Activated CD4-positive, alpha-beta memory T cell treated with anti-CD3 and anti-CD28 coated beads, Interleukin-2, amount 10 ng/mL, durations not matched to agents 7 days and 5 days (primary cell): ENCODE measurements at places on chromosomes 16 and 17.

- peaks cover 22% of the 10 kb centered on the region for H3K36me3 ChIP-seq
- peak overlapping the region; percentile 85 for H3K4me3 ChIP-seq
- DNase-seq, result no peak
- H3K27me3 ChIP-seq, result no peaks in the 10 kb centered on the region
Measured at GRCh38 chr17:28598389-28598788, 436 bp downstream of the SPAG5 start.

- H3K27me3 ChIP-seq, result no peaks in the 10 kb centered on the region
- peaks cover 8% of the 10 kb centered on the region for H3K4me1 ChIP-seq
- peaks cover 8% of the 10 kb centered on the region for H3K36me3 ChIP-seq
- no peak for DNase-seq
- no peak overlapping the region for H3K4me3 ChIP-seq
Measured at GRCh38 chr17:16250635-16251034, 33.6 kb downstream of the PIGL start.

- no peak overlapping the region for H3K4me3 ChIP-seq
- peaks cover 4% of the 10 kb centered on the region for H3K27me3 ChIP-seq
- H3K27ac ChIP-seq, result no peak overlapping the region
Measured at GRCh38 chr17:80072410-80072809, 29.0 kb upstream of the GAA start.

- H3K36me3 ChIP-seq, result no peaks in the 10 kb centered on the region
- H3K27me3 ChIP-seq, result peaks cover 12% of the 10 kb centered on the region
- no peak overlapping the region for H3K4me3 ChIP-seq
- no peak for DNase-seq
- no peak overlapping the region for H3K27ac ChIP-seq
- peaks cover 6% of the 10 kb centered on the region for H3K4me1 ChIP-seq
Measured at GRCh38 chr17:8333281-8333680, 6.4 kb upstream of the ODF4 start.

GRCh38 chr16:52070341-52071057 is 476.4 kb downstream of the TOX3 start:
- H3K36me3 ChIP-seq, result no peaks in the 10 kb centered on the region
- H3K27me3 ChIP-seq, result no peaks in the 10 kb centered on the region
- H3K4me1 ChIP-seq, result no peaks in the 10 kb centered on the region
- DNase-seq, result no peak

- H3K27ac ChIP-seq, result no peak overlapping the region
- no peak overlapping the region for H3K4me3 ChIP-seq
- no peaks in the 10 kb centered on the region for H3K27me3 ChIP-seq
- DNase-seq, result no peak
Measured at GRCh38 chr16:239948-240277, 5.3 kb downstream of the FAM234A start.

- no peaks in the 10 kb centered on the region for H3K36me3 ChIP-seq
- no peaks in the 10 kb centered on the region for H3K27me3 ChIP-seq
- DNase-seq, result no peak
- H3K27ac ChIP-seq, result no peak overlapping the region
- no peak overlapping the region for H3K4me3 ChIP-seq
Measured at GRCh38 chr17:56806949-56807348, 26.8 kb downstream of the C17orf67 start.

DNA sequence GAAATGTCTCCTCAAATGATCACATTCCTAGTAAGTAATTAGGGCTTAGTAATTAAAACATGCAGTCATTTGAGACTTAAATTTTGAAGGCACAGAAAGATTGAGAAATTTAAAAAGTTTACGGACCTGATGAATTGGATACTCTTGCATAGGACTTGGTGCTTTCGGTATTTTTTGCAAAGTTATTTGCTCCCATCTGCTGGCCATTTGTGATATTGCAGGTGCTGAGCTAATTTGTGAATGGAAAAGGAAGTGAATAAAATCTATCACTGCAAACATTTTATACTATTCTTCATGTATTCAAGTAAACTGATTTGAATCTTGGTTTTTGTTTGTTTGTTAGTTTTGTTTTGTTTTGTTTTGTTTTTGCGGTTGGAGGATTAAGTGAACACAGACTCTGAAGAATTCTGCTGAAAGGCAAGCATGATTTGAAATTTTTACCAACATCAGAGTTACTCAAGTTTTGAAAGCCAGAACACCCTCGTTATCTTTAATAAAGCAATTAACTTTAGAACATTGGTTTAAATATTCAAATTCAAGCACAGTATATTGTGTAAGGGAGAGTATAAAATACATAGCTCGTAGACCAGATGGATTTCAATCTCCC is 689.5 kb upstream of the RBFOX1 start:
- no peaks in the 10 kb centered on the region for H3K4me1 ChIP-seq
- DNase-seq, result peak; percentile 39
- H3K27me3 ChIP-seq, result no peaks in the 10 kb centered on the region
- no peak overlapping the region for H3K4me3 ChIP-seq
- no peaks in the 10 kb centered on the region for H3K36me3 ChIP-seq

DNA sequence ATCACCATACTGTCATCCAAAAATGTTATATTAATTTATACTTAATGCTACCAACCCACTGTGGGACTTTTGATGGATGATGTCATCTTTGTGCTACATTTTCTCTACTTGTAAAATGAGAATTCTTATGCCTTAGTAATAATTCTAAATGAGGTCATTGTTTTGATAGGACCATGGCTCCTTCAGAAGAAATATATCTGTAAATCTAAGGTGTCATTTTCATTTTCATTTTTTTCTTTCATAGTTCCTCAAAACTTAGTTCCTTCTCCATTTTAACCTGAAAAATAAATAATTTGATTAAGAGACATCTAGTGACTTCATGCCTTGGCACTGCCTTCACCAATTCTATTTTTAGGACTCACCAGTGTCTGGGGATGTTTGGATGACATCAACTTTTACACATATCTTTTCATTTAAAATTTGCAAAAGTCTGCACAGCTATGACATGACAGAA is 48.7 kb downstream of the GPRC5B start:
- H3K36me3 ChIP-seq, result no peaks in the 10 kb centered on the region
- H3K27me3 ChIP-seq, result no peaks in the 10 kb centered on the region
- H3K27ac ChIP-seq, result no peak overlapping the region
- H3K4me3 ChIP-seq, result no peak overlapping the region
- no peak for DNase-seq

- H3K36me3 ChIP-seq, result no peaks in the 10 kb centered on the region
- no peak overlapping the region for H3K27ac ChIP-seq
- no peak for DNase-seq
- no peaks in the 10 kb centered on the region for H3K27me3 ChIP-seq
Measured at GRCh38 chr17:6135996-6136395, 65.8 kb downstream of the WSCD1 start.

GRCh38 chr17:2347805-2348685 is 10.7 kb downstream of the SGSM2 start:
- no peak overlapping the region for H3K4me3 ChIP-seq
- no peaks in the 10 kb centered on the region for H3K27me3 ChIP-seq
- no peak for DNase-seq
- H3K27ac ChIP-seq, result no peak overlapping the region
- peaks cover 6% of the 10 kb centered on the region for H3K36me3 ChIP-seq
- peaks cover 7% of the 10 kb centered on the region for H3K4me1 ChIP-seq

DNA sequence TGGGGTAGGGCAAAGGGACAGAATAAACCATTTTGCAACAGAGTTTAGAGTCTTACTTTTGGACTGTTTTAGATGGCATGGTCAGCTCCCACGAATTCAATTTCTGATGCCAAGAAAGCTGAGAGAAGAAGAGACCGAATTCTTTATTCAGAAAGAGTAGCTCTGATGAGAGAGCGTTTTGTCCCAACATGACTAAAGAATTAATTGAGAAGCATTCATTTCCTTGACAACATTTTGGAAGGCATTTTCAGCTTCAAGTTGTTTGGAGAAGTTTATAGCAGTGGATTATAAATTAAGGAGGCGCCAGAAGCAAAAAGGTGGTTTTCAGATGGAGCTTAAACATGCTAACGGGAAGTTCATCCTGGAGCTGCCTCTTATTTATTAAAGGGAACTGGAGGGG is 12.2 kb downstream of the GAN start:
- H3K4me1 ChIP-seq, result no peaks in the 10 kb centered on the region
- DNase-seq, result no peak
- no peaks in the 10 kb centered on the region for H3K27me3 ChIP-seq
- no peak overlapping the region for H3K27ac ChIP-seq
- peaks cover 6% of the 10 kb centered on the region for H3K36me3 ChIP-seq

DNA sequence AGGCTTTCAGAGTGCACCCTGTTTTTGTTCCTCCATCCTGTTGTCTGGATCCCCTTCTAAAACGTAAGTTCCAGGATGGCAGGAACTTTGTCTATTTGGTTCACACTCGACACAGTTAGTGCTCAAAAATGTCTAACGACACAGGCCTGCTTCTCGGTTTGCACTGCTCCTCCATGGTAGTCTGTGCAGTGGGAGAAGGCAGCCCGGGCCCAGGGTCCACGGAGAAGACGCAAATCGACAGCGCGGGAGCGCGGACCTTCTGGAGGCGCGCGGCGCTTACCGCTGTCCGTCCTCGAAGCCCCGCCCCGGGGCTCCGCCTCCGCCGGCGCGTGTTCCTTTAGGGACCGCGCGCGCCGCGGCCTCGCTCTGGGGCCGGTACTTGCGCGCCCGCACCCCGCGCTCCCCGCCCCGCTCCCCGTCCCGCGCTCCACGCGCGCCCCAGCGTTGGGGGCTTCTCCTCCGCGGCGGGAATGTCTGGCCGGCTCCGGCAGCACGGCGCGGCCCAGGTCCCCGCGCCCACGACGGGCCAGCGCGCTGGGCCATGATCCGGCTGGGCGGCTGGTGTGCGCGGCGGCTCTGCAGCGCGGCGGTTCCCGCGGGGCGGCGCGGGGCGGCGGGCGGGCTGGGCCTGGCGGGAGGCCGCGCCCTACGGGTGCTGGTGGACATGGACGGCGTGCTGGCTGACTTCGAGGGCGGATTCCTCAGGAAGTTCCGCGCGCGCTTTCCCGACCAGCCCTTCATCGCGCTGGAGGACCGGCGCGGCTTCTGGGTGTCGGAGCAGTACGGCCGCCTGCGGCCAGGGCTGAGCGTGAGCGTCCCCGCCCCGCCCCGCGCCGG is at the start of gene NT5M:
NT5M (plus strand) TSS at position 364 of the 837 bp plus-strand sequence; CDS start at position 542, 178 bp downstream.
- peaks cover 3% of the 10 kb centered on the region for H3K36me3 ChIP-seq
- peaks cover 44% of the 10 kb centered on the region for H3K4me1 ChIP-seq
- H3K27ac ChIP-seq, result peak within 1 kb of the TSS; percentile 93
- peaks cover 2% of the 10 kb centered on the region for H3K27me3 ChIP-seq
- peak within 1 kb of the TSS; percentile 82 for H3K4me3 ChIP-seq
- peak; percentile 81 for DNase-seq

GRCh38 chr17:66177048-66177447 is 14.9 kb downstream of the CEP112 start:
- H3K27ac ChIP-seq, result no peak overlapping the region
- H3K4me1 ChIP-seq, result no peaks in the 10 kb centered on the region
- H3K4me3 ChIP-seq, result no peak overlapping the region
- no peak for DNase-seq

DNA sequence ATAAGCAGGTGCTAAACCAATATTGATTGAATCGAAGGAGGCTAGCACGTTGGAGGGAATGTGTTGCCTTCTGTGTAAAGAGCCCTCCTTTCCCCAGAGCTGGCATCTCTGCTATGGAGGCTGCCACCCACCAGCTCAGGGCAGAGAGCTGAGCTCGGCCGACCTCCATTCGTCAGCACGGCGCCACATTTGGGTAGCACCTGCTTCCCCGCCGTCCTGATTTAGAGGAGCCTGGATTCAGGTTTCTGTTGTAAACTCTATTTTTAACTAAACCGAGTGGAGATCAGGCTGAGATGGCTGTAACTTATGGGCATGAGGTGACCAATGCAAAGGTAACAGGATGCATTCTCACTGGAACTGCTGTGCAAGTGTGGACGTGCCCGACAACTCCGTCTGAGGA is 172.5 kb downstream of the CCDC182 start:
- H3K27ac ChIP-seq, result no peak overlapping the region
- H3K4me3 ChIP-seq, result no peak overlapping the region
- DNase-seq, result no peak
- no peaks in the 10 kb centered on the region for H3K4me1 ChIP-seq

DNA sequence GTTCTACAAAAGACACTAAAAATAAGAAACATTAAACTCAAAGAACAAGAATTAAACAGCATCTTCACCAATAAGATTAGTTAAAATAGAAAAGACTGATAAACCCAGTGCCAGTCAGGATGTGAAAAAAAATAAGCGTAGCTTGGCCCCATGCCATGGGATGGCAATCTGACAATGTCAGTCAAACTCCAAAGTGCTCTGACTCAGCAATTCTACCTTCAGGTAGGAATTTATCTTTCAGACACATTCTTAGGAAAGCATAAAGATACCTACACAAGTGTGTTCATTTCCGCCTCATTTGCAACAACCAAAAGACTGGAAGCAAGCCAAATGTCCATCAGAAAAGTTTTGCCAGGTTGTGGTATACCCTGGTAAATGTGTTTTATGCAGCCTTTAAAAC is 9.1 kb upstream of the MPO start:
- H3K27ac ChIP-seq, result no peak overlapping the region
- peaks cover 40% of the 10 kb centered on the region for H3K27me3 ChIP-seq
- H3K4me3 ChIP-seq, result no peak overlapping the region
- no peak for DNase-seq
- peaks cover 6% of the 10 kb centered on the region for H3K4me1 ChIP-seq
- no peaks in the 10 kb centered on the region for H3K36me3 ChIP-seq

DNA sequence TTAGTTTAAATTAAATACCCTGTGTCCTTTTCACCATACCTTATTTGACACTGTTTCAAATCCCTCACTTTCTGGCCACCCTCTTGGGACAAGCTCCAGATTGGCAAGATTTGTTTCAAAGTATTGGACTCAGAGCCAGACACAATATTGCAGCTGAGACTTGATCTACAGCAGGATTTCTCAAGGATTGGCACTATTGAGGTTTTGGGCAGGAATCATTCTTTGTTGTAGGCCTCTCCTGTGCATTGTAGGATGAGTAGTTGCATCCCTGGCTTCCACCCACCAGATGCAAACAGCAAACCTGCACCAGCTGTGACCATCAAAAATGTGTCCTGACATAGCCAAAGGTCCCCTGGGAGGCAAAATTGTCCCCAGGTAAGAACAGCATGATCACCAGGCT is 181.2 kb downstream of the CHD9NB start:
- no peak for DNase-seq
- no peak overlapping the region for H3K27ac ChIP-seq
- no peaks in the 10 kb centered on the region for H3K36me3 ChIP-seq
- H3K4me1 ChIP-seq, result no peaks in the 10 kb centered on the region

GRCh38 chr16:21626659-21627277 is 25.6 kb downstream of the IGSF6 start:
- peak; percentile 43 for DNase-seq
- peaks cover 49% of the 10 kb centered on the region for H3K4me1 ChIP-seq
- H3K36me3 ChIP-seq, result peaks cover 58% of the 10 kb centered on the region
- no peak overlapping the region for H3K4me3 ChIP-seq
- H3K27me3 ChIP-seq, result no peaks in the 10 kb centered on the region

DNA sequence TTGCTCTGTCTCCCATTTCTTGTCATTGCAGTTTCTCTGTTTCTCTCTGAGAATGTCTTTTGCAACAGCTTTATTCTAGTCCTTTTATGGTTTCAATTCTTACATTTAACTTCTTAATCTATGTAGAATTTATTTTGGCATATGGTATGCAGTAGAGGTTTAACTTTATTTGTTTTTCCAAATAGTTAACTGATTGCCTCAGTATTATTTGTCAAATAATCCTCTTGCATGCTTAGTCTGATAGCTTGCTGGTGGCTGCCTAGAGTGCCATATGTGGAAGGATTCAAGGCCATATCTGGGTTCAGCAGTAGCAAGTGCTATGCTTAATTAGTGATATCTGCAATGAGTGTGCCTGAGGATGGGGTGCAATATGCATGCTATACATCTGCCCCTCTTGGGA is 6.9 kb downstream of the SNTB2 start:
- peaks cover 10% of the 10 kb centered on the region for H3K36me3 ChIP-seq
- DNase-seq, result no peak
- H3K4me1 ChIP-seq, result peaks cover 23% of the 10 kb centered on the region
- no peak overlapping the region for H3K27ac ChIP-seq

- no peak overlapping the region for H3K27ac ChIP-seq
- no peak for DNase-seq
- no peaks in the 10 kb centered on the region for H3K4me1 ChIP-seq
- no peaks in the 10 kb centered on the region for H3K36me3 ChIP-seq
- no peaks in the 10 kb centered on the region for H3K27me3 ChIP-seq
Measured at GRCh38 chr16:51556694-51557340, 405.7 kb upstream of the SALL1 start.
